Stimulated activated CD4-positive, alpha-beta T cell treated with anti-CD3 and anti-CD28 coated beads, Interleukin-1b, Interleukin-23, amount 100 ng/mL, for 1 hour (primary cell): ENCODE measurements at places on chromosomes 2 and 18.

DNA sequence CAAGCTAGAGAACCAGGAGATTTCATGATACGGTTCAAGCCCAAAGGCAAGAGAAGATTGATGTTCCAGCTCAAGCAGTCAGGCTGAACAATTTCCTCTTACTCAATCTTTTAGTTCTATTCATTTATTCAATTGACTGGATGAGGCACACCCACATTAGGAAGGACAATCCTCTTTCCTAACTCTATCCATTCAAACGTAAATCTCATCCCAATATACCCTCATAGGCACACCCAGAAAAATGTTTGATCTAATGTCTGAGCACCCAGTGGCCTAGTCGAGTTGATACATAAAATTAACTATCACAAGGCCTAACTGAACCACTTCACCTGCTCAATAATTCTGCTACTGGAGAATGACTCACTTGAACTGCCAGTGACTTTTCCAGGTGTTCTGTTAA lies 180.7 kb downstream of the RAD51AP2 start:
- DNase-seq: no peak

DNA sequence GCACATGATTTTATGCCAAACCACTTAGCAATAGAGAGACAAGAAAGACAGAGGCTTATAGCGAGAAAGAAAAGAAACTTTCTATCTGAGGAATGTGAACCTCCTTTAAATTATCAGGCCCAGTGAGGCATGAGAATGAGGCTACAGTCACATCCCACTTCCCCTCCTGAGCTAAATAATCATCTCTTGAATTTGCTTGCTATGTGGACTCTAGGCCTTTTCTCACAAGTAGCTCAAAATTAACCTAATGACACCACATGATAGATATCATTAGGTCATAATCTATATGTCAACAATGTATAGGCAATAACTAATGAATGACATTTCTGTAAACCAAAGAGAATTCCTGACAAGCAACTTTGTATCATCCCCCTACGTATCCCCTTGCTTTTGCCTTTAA lies 301.5 kb upstream of the MGAT5 start:
- DNase-seq: no peak

- no peak for DNase-seq
Measured at GRCh38 chr2:221791844-221792243, 219.7 kb upstream of the EPHA4 start.

GRCh38 chr2:88627856-88628570 lies 749 bp upstream of the EIF2AK3 start:
- peak; percentile 37 for DNase-seq

- no peak for DNase-seq
Measured at GRCh38 chr18:75618146-75618545, 190.6 kb upstream of the SMIM21 start.

- DNase-seq: no peak
Measured at GRCh38 chr18:58887613-58887963, 22.9 kb downstream of the ZNF532 start.

GRCh38 chr2:10909050-10909995 lies 2.4 kb upstream of the KCNF1 start:
- DNase-seq: no peak
